Right cardiac atrium (tissue), 5 donors: ENCODE measurements at places on chromosomes 1 and 21. TPM values are rescaled to one million over a fixed set of nuclear protein-coding genes. Genes with fewer than 3 reads are reported as not detected.
A peak's percentile ranks its signal among the peaks of the same experiment; 100 is the strongest.

GRCh38 chr1:185733818-185734735 lies at the start of gene HMCN1:
HMCN1 (plus strand) TSS chr1:185734391; CDS start chr1:185734780, 389 bp downstream.
- peak; percentile 94 for DNase-seq

- DNase-seq: no peak
These were observed 18.0 kb downstream of the PGM1 start for GRCh38 chr1:63611231-63611630.

The KCNK2 gene
- not detected for total RNA-seq

The TNFAIP8L2 gene
- total RNA-seq: 2.1 TPM

The VWA5B1 gene
- total RNA-seq: 0.51 TPM

GRCh38 chr21:23876925-23877558 lies 1730.2 kb downstream of the MRPL39 start:
- DNase-seq: no peak

DNA sequence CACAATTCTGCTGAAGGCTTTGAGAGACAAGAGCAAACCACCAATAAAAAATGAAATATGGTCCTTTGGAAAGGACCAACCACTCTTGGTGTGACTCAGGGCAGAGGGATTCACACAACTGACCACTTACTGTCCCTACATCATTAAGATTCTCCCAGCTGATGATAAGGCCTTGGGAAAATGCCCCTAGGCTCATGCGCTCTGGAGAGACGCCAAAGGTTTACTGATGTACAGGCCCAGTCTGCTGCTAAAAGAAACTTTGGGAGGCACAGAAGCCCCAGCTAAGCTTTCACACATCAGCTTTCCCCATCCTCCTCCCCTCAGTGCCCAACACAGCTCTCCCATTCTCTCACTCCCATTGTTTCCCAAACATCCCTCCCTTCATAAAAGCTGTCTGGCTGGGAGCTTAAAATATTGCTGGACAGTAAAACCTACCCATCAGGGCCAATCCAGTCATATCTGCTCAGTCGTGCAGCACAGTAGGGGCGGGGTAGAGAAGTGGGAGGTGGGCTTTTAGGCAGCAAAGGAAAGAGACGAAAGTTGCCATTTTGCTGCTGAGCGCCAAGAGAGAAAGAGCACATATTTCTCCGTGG lies at the start of gene GJA8:
Gene GJA8 (plus strand): TSS at position 543 of the 593 bp plus-strand sequence. CDS start 5,161 bp downstream, outside the sequence.
- no peak for DNase-seq

DNA sequence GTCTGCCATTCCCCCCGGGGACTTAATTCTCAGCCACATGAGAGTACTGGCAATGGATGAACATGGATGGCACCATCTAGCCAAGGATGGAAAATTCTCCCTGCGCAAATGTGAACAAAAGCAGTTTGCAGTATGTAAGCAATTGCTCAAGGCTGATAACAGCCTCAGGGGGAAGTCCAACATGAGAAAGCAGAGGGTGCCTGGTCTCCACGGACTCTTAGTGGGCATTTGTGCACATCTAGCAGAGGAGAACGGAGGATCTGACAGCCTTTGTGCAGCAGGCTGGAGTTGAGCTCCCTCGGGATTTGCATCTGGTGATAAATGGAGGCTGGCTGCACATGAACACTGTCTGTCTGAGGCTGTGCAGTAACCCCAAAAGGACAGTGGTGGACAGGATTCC lies 13.9 kb upstream of the OLIG1 start:
- DNase-seq: no peak

DNA sequence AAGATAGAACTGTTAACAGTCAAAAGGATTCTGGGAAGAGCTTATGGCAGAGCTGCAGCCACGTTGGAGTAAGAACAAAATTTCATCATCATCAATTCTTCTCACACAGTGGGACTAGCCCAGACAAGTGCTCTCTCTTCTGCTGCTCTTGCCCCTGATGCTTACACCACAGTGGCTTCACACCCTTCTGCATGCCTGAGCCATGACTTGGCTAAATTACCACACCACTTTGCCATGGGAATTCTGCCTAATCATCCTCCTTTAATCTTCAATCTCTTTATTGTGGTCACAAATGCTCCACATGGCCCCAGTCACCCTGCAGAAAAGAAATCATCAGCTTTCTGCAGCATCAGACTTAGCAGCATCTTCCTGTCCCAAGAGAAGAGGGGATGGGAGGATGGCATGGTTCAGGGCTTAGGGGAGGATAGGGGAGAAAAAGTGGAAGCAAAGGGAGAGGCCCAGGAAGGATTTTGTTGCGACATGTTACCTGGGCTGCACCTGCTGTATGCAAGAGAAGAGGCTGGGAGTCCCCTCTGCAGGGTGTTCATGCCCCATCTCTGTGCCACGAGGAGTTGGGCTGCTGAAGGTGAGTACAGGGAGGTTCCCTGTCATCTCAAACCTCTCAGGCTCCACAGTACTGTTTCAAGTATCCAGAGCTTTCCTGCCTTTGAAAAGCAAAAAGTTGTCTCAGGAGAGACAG lies 9.0 kb upstream of the RPTN start:
- no peak for DNase-seq

The MSH4 gene
- total RNA-seq: 0.68 TPM

The ZYG11A gene
- total RNA-seq: 0.06 TPM

- DNase-seq: no peak
These were observed 33.5 kb upstream of the TARBP1 start for GRCh38 chr1:234512451-234512861.

- no peak for DNase-seq
These were observed 389.5 kb downstream of the KIF26B start for GRCh38 chr1:245544236-245544635.

The BMP8B gene
- total RNA-seq: 0.68 TPM

GRCh38 chr1:209621286-209621685 lies 30.9 kb downstream of the LAMB3 start:
- DNase-seq: no peak

DNA sequence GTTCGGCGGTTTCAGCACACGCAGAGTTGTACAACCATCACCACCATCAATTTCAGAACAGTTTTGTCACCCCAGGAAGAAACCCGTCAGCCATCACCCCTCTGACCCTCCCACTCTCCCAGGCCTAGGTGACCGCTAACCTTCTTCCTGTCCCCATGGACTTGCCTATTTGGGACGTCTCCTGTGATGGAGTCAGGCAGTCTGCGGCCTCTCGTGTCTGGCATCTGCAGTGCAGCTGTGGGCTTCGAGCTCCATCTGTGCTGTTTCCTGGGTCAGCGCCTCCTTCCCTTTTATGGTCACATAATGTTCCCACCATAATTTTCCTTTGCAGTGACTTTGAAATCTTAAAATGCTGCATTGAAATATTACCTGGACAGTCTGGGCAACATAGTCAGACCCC lies 24.4 kb downstream of the SLC45A1 start:
- DNase-seq: peak; percentile 67

The FBXO2 gene
- total RNA-seq: 7.1 TPM

DNA sequence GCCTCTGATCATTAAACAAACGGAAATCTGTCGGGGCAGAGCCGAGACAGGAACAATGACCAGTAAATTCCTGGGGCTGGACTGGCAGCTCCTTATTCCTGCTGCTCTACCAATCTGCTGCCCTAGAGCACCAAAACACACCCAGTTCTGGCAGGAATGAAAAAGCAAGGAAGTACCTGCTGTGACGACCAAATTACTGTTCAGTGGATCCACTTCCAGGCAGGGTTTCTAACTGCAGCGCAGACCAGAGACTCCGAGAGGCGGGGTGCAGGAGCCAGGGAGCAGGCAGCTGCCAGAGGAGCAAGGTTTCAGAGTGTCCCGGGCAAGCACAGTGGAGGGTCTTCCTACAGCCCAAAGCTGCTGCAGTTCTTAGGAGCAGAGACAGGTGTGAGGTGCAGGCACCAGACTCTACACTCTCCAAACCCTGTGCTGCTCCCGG lies 32.4 kb downstream of the KANK4 start:
- DNase-seq: no peak

The CDA gene
- 2.5 TPM for total RNA-seq

- DNase-seq: no peak
These were observed 200.7 kb upstream of the POU3F1 start for GRCh38 chr1:38246955-38247952.

The SLC9C2 gene
- total RNA-seq: 0.31 TPM

The ILDR2 gene
- 3.3 TPM for total RNA-seq

The AQP10 gene
- not detected for total RNA-seq

- DNase-seq: no peak
These were observed 171.7 kb downstream of the NEK7 start for GRCh38 chr1:198328458-198329032.

DNA sequence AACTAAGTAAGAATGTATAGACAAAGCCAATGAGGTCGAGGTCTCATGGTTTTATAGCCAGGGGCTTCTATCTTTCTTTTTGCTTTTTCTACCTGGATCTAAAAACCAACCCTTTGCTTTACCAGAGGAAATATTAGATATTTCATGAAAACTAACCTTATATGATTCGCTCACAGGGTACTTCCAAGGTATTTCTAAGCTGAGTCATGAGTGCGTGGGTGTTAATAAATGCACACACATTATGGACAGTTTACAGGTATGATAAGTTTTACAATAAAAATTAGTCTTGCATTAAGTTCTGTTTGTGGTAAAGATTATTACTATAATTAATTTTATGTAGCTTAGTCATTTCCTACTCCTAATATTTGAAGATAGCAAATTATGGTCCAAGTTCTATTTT lies 217.2 kb downstream of the CHRM3 start:
- DNase-seq: no peak

The SPRR5 gene
- total RNA-seq: not detected

The ACKR1 gene
- total RNA-seq: 17.9 TPM

The GADD45A gene
- total RNA-seq: 18.1 TPM

The HES3 gene
- not detected for total RNA-seq

The C1orf210 gene
- not detected for total RNA-seq

The RPAP2 gene
- total RNA-seq: 27.8 TPM

The TAS1R3 gene
- total RNA-seq: 0.33 TPM

DNA sequence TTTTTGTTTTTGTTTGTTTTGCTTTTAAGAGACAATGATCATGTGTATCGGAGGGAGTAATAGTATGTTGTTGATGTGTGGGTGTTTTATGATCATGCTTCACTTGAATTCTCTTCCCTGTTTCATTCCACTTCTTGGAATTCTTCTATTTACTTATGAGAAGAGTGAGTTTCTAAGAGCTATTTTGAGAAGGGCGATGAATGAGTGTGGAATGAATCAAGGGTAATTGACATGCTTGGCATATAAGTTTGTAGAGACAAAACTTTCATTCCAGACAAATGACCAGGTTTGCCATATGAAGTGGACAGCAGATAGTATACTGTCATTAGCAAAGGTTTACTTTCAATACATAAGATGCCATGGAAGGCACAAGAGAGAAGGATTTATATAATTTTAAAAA lies 42.3 kb upstream of the PDC start:
- DNase-seq: no peak

The PLD5 gene
- total RNA-seq: 0.14 TPM

The NTNG1 gene
- 0.37 TPM for total RNA-seq

The SERPINC1 gene
- 0.18 TPM for total RNA-seq

The SRRM1 gene
- 80.2 TPM for total RNA-seq

The SYT6 gene
- not detected for total RNA-seq

- DNase-seq: peak; percentile 39
These were observed 98.2 kb upstream of the VAMP3 start for GRCh38 chr1:7672864-7673263.

The IKBKE gene
- total RNA-seq: 1.4 TPM

The ZNF683 gene
- total RNA-seq: not detected

The ITPKB gene
- 9.9 TPM for total RNA-seq

The HES4 gene
- total RNA-seq: 38.2 TPM

The CACHD1 gene
- total RNA-seq: 2.9 TPM

DNA sequence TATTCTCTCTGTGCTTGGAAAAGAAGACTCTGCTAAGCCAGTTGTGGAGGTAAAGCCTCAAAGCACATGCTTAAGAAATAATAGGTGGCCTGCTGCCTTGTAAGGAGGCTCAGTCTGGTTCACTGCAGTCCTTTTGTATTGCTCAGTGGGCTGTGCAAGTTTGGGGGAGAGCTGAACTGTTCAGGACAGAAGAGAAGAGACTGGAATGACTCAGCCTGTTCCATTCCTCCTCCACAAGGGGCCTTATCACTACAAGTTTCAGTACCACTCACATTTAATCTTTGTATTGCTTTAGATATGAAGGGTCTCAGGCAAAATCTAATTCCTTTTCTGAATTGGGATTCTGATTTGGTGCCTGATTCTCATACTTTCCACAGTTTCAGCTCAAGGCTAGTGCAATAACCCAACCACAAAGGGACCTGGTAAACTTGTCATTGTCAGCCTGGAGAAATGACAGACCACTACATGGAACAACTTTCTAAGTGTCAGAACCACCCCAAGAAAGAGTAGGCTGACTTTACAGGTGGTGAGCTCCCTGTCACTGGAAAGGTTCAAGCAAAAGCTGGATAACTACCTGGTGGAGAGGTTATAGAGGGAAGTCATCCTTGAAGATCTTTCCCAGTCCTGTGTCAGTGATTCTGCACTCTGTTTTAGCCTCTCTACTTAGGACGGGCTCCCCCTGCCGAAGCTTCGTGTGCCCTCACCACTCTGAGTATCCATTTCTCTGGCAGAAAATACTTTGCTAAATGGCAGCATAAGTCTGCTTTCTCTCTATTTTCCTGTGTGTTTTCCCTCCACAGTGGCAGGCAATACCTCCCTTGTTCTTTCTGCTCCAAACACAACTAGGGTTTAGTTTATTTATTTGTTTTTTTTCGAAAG lies 162.9 kb upstream of the GJB5 start:
- no peak for DNase-seq

DNA sequence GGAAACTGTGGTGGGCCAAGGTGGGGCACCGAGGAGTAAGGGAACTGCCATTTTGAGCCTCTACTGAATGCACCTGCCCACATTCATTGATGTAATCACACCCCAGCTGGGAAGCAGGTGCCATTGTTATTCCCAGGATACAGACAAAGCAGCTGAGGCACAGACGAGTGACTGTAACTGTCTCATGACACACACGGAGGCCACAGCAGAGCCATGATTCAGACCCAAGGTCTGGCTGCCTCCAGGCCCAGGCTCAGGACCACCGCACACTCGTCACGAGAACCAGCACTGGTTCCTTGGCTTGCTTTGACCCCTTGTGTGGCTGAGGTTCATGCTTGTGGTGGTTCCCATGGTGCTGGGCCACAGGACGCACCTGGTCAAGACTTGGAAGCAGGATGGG lies 45.6 kb upstream of the CLIC4 start:
- DNase-seq: peak; percentile 14

GRCh38 chr1:25030674-25031589 lies 100.9 kb upstream of the RUNX3 start:
- no peak for DNase-seq

GRCh38 chr1:64844609-64845008 lies 99.7 kb downstream of the RAVER2 start:
- DNase-seq: no peak

The TXLNA gene
- total RNA-seq: 29.4 TPM

DNA sequence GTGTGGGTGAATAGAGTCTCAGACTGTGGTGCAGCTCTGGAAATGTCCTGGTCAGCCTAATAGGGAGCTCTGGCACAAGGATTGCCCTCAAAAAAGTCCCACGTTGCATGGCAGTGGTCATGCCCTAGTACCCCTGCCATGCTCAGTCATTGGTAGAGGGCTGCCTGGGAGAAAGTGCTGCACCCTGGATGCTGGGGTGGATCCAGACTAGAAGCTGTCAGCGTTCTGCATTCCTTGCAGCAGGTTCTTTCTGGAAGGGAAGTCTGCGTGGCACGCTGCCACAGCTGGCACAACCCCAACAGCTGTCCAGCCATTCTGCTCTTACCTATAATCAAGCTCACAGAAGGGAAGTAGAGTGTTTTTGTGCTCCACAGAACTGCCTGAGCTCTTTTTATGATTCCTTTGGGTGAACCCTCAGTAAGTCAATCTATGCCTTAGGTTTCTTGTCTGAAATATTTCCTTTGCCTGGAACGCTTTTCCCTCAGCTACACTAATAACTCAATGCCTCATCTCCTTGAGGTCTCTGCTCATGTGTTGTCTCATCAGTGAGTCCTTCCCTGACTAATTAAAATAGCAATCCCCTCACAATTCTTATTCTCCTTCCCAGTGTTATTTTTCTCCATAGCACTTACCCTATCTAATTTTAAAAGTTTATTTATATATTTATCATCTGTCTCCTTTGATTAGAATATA lies 61.5 kb upstream of the JAK1 start:
- DNase-seq: peak; percentile 86
